Activated effector memory CD4-positive, alpha-beta T cell treated with Interleukin-2 at 50 U/mL for 16 hours (primary cell): ENCODE measurements at places on chromosomes 12 and 14.

DNA sequence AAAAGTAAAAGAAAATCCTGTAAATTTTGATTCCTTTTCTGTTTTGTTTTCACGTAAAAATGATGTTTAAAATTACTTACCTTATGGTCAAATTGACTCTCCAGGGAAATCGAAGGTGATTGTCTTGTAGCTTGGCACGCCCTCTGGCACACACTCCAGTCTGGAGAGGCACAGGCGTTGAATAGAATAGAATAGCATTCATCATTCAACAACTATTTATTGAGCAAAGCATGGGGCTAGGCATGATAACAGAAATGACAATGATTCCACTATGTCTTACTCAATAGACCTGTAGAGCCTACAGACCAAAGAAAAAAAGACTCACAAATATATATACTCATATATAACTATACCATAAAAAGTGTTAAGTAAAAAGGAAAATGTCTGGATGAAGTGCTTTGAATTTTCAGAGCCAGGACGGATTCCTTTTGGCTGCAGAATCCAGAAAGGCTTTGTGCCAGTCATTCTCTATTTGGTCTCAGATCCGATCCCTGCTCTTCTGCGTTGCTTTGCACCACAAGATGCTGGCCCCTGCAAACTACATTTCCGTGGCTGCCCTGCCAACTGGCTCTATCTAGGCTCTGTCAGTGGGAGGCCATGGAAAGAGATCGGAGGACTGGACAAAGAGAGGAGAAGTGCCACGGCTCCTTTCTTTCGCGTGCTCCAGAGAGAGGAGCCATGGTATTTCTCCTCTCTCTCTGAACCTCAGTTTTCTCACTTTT lies 231.8 kb downstream of the CRADD start:
- DNase-seq, result no peak

- no peak for DNase-seq
Observed at GRCh38 chr14:91244501-91244901, at the start of gene GPR68. GPR68 (minus strand) TSS chr14:91244704; CDS start chr14:91235050, 9,654 bp downstream.

GRCh38 chr12:24584032-24584675 lies 364.7 kb downstream of the BCAT1 start:
- DNase-seq, result no peak

DNA sequence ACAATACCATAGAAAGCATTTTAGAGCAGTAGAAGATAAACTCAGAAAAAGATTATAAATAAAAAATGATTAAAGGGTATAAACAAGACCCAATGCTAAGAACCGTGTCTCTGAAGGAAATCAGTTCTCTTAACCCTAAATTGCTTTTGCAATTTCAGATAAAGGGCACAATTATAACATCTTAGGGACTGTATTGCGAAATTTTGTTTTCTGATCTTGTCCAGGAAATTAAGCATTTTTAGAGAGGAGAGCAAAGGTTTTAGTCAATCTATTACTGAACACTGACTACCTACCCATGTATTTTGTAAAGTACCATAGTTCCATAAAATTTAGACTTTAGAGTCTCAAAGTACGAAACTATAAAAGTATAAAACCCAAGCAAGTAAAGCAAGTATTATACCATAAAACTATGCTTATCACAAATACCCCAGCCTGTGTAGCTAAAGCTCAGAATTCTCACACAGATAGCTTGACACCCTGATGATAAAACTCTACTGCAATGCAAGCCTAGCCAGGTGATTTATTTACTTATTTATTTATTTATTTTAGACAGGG lies 6.8 kb upstream of the CHPT1 start:
- no peak for DNase-seq

GRCh38 chr14:93033983-93034670 lies 81.6 kb downstream of the ITPK1 start:
- peak; percentile 25 for DNase-seq

DNA sequence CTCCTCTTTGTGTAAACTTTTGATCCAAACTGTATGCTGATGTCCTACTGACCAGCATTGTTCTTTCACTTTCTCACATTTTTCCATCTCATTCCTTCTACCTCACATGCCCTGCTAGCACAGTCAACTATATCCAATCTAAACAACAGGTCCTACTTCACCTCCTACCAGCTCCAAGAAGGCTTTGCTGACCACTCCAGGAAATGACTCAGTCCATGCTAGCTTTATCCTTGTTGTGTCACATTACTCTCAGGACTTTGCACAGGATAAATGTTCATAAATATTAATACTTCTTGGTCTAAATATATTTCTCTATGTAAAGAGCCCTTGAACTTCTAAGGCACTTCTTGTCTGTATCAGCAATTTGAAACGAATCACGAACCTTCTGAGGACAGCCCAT lies 64.9 kb upstream of the PCED1B start:
- DNase-seq, result no peak

DNA sequence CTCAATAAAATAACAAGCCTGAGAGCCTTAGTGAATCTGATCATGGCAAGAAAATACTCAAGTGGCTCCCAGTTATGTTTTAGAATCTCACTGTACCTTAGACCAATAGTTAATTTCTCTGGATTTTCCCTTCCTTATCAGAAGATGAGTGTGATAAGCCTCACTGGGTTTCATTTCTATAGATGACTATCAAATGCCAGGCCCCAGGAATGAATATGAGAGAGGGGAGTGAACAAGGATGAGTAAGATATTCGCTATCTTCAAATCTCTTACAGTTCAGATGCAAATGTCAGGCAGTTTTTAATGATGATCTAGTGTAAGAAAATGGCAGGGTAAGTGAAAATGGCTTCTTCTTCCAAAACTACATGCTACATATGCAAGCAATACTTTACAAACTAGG lies 26.1 kb upstream of the OR10P1 start:
- no peak for DNase-seq

DNA sequence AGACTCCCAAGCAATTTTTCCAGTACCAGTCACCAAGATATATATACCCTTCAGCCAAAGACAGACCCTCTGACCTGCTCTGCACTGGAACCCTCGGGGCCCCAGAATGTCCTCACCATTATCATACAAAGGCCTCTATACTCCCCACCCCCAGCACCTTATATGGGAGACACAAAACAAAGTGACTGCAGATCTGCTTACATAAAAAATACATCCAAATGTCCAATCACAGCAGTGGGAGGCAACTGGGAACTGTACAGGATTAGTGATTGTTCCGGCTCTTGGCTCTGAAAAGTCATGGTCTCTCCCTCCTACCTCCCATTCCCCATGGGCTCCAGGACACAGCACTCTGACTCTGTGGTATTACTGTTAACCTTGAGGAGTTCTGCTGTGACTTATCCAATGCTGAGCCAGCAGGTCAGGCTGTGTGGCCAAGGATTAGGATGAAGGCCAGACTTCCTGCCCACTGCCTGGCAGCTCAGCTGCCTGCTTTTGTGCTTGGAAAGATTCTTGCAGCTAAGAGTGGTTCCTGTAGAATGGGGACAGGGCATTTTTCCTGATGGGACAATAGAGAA lies 13.7 kb downstream of the OXA1L start:
- no peak for DNase-seq

DNA sequence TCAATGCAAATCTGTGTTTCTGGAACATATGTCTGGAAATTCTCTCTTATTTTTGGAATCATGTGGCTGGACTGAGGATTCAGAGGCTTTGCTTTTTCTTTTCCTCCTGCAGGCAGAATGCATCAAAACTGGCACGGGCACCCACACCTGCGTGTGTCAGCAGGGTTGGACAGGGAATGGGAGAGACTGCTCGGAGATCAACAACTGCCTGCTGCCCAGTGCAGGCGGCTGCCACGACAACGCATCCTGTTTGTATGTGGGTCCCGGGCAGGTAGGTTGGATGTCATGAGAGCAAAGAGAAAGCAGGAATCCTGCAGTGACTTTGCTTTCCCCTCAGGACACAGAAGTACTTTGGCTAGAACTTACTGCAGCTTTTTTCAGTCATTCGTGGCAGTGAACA lies 90.3 kb downstream of the STAB2 start:
- no peak for DNase-seq

DNA sequence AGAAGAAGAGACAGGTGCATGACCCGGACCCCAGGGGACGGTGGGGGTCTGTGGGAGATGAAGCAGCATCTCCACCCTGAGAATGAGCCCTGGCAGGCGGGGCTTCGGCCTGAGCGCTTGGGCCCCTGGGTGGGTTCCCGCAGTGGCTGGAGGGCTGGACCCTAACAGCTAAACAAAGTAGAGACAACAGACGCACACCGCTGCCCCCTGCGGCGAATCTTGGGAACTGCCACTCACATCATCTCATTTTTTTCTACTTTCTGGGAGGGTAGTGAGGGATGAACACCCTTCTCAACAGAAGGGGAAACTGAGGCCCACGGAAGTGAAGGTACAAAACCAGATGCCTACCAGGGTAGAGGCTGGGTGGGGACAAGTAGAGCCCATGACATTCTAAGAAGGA lies 104.7 kb downstream of the RFLNA start:
- no peak for DNase-seq

- no peak for DNase-seq
Observed at GRCh38 chr12:118029166-118029565, 12.7 kb downstream of the RFC5 start.

- DNase-seq, result no peak
Observed at GRCh38 chr14:31059152-31059924, 33.2 kb upstream of the STRN3 start.

- DNase-seq, result no peak
Observed at GRCh38 chr12:114045349-114045748, 79.2 kb upstream of the RBM19 start.

DNA sequence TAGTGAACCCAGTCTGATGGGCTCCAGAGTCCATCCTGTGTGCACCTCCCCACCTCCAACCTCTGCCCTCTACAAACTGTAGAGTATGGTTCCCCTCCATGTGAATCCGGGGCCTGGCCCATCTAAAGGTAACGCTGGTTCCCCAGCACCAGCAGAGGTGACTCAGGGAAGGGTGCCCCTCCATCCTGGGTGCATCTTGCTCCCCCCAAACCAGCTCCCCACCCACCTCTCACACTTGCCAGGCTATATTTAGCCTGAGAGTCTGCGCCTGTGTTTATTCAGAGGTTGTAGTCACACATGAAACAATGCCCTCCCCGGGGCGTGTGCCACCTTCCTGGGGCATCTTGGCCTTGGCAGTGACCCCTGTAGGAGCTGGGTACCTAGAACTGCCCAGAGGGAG lies 26.2 kb downstream of the RASAL1 start:
- no peak for DNase-seq

DNA sequence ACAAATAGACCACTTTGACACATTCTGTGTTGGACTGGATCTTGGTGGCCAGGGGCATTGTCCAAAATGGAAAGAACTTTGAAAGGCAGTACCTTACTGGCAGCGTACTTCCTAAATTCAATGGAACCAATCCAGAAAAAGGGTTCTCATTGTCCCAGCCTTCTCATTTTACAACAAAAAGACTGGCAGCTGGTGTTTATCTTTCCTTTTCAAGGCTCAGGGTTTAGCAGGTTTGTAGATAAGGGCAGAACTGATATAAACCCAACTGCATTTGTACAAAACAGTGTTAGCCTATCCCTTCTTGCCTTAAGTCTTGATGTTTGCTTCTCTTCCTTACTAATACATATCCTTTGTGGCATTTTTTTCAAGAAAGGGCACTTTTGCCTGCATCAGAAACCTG lies 7.7 kb downstream of the THAP2 start:
- no peak for DNase-seq

- DNase-seq, result no peak
Observed at GRCh38 chr14:75499084-75499875, 23.0 kb upstream of the BATF start.

- no peak for DNase-seq
Observed at GRCh38 chr12:116718655-116719454, 19.0 kb downstream of the SPRING1 start.

GRCh38 chr14:98170575-98170974 lies 1101.4 kb downstream of the BCL11B start:
- no peak for DNase-seq

- DNase-seq, result no peak
Observed at GRCh38 chr12:106113042-106113441, 25.7 kb downstream of the NUAK1 start.

GRCh38 chr12:130576371-130576816 lies 139.7 kb downstream of the RIMBP2 start:
- DNase-seq, result no peak

DNA sequence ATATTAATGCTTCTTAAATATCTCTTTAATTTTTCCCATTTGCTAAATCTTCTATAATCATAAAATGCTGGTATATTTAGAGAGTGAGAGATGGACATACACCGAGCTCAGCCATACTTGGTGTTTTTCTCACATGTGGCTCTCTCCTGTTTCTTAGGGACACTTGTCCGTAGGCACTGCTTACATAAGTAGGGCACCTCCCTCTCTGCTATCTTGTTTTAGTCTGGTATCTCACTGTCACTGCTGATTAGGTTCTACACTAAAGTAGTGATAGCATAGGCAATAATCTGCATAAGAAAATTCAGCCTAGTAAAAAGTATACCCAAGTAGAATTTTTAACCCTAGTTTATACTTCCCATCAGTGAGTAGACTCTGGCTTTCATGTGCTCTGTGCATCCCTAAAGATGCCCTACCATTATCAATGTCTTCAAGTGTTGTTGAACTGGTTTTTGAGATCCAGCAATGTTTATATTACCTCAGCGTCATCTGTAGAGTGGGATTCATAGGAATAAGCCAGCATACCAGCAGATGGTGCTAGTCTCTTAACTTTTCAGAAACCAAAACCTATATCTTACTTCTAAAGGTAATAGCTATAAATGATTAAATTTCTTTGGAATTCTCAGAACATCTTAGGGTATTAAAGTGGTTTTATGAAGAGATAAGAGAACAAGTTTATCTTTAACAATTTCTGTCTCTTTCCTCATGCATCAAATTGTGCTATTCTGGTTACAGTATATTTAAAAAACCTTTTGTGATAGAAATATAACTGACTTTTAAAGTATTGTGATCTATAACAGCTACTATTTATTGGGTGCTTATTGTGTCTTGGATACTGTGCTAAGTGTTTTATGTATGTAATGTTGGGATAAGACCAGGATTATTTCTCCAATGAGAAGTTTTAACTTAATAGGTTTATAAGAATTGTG lies 32.9 kb downstream of the ARID2 start:
- DNase-seq, result no peak

DNA sequence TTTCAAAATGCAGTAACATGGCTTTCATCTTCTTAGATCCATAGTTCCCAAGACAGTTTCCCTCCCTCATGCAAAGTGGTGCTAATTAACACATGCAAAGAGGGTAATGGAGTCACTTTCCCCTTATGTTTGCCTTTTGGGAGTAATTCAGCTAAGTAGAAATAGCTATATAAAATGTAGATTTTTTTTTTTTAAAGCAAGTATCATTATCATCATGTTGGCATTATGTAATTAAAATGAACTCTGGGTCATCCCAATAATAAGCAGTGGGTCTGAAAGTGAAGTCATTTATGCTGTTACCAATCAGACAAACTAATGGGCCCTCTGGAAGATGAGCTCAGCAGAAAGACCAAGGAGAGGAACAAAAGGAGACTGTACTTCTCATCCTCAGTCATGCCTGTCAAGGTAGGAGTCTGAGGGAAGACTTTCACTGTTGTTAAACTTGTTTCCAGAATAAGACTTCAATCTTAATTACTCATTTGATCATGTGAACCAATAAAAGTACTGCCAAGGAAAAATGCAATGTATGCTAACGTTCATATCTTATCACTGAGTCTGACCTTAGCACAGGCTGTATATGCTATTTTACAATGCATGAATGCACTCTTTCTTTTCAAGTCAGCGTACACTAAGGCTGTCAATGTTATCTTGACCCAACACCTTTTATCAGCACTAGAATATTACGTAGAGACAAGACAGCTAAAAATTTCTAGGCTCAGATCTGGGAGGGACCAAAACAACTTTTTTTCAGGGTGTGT lies 26.8 kb downstream of the AREL1 start:
- DNase-seq, result no peak
